ENCODE measurements at places on chromosomes 12 and 14. TPM values are rescaled to one million over a fixed set of nuclear protein-coding genes. Genes with fewer than 3 reads are reported as not detected.

The SLC17A8 gene
- not detected for total RNA-seq

- peaks cover 25% of the 10 kb centered on the region for H3K4me1 ChIP-seq
- peaks cover 16% of the 10 kb centered on the region for H3K27me3 ChIP-seq
- no peak for DNase-seq
These were observed 78.3 kb downstream of the DDX51 start for GRCh38 chr12:132065609-132066344.

The AKAP5 gene
- 6.1 TPM for total RNA-seq

DNA sequence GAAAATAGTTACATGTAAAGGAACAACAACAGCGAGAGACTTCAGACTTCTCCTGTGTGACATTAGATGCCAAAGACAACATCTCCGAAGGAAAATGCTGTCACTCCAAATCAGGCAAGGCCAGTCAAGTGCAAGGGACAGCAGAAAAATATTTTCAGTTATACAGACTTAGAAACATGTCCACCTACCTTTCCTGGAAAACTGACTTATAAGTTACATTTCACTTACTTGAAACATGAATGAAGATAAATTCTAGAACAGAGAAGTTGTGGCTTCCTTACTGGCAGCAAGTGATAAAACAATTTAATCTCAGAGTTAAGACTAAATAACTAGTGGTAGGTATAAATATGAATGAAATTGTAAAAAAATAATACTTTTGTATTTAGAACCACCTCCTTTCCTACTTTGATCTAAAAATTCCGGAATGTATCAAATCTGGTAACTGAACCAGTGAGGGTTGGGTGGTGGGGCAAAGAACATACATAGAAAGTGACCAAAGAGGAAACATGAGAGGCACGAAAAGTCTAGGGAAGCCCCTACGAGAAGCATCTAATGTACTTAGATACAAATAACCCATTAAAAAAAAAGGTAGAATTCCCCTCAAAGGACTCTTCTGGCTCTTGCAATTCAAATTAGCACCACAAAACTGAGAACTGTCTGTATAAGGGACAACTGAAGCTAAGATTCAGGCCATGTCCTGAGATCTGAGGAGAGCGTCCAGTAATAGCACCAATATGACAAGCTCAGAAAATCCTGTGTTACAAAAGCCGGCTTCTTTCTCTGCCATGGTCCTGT is 21.2 kb downstream of the MTHFD1 start:
- no peaks in the 10 kb centered on the region for H3K4me1 ChIP-seq
- peaks cover 1% of the 10 kb centered on the region for H3K36me3 ChIP-seq
- H3K4me3 ChIP-seq: no peak overlapping the region
- DNase-seq: no peak

- H3K4me3 ChIP-seq: peak within 1 kb of the TSS; percentile 71
- DNase-seq: peak; percentile 40
- no peak within 1 kb of the TSS for H3K27ac ChIP-seq
- H3K27me3 ChIP-seq: peaks cover 36% of the 10 kb centered on the region
- peaks cover 28% of the 10 kb centered on the region for H3K4me1 ChIP-seq
- H3K36me3 ChIP-seq: no peaks in the 10 kb centered on the region
These were observed at the start of gene GSC for GRCh38 chr14:94769391-94770250. GSC (minus strand) TSS chr14:94770113; CDS start chr14:94770015, 98 bp downstream.
